ENCODE measurements at places on chromosomes 16 and 17.

GRCh38 chr17:49494986-49495841, at the start of gene NGFR:
NGFR (plus strand) TSS chr17:49495293; CDS start chr17:49495418, 125 bp downstream.
- peak; percentile 69 for DNase-seq

GRCh38 chr16:72404299-72404698, 232.3 kb upstream of the PMFBP1 start:
- no peak for DNase-seq

DNA sequence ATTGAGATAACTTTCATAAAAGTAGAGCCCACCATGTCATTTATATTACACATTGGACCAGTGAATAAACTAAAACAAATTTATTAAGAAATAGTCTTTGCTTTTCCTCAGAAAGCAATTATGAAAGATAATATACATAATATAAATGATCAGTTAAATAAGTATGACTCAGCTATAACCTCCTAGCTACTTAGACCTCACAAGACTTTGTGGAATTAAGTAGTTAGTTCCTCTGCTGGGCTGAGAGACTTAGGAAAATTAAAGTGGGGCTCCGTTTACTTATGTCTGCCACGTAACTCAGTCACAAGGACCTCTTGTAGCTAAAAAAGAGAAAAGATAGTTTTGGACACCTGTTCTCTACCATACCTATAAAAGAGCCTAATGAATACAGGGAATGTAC, 76.9 kb downstream of the MRTFB start:
- no peak for DNase-seq

GRCh38 chr16:2189252-2189893, 7.0 kb downstream of the CASKIN1 start:
- no peak for DNase-seq

DNA sequence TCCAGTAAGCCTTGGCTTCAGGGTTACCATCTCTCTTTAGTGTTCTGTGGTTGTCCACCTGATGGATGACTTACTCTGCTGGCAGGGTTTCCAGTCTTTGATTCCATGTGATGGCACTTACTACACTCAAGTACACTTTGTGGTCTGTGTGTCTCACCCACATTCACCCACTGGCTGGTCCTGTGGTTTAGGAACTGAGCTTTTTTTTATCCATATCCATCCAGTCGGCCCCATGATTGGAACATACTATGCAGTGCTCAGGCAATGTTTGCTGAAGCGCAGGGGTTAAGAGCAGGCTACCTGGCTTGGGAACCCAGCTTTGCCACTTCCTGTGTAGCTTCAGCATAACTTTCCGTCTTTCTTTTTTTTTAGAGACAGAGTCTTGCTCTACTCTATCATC, 2.8 kb upstream of the FUS start:
- DNase-seq: peak; percentile 58

- DNase-seq: peak; percentile 32
These were observed 1.8 kb upstream of the CBX1 start for GRCh38 chr17:48102798-48103715.

DNA sequence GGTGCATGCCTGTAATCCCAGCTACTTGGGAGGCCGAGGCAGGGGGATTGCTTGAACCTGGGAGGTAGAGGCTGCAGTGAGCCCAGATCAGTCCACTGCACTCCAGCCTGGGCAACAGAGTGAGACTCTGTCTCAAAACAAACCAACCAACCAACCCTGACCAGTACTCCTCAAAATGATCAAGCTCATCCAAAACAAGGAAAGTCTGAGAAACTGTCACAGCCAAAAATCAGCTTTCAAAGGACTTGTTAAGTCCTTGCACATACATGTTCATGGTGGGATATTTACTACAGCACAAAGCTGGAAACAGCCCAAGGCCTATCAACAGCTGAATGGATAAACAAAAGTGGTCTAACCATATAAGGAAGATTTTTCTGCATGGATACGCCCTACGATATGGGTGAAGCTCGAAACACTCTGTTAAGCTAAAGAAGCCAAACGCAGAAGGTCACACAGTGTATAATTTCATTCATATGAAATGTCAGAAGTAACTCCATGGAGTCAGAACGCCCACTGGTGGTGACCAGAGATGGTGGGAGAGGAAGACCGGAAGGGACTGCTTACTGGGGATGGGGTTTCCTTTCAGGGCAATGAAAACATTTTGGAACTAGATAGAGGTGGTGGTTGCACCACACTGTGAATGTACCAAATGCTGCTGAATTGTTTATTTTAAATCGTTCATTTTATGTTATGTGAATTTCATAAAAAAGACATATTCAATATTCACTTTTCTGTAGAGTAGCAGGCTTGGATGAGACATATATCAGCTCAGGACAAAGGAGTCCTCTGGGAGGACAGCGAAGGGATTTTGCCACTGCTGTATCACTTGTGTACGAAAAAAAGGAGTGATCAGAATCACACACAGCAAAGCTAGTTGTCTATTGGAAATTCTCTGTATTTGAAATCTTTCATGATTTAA, 17.7 kb downstream of the CCL17 start:
- DNase-seq: no peak

DNA sequence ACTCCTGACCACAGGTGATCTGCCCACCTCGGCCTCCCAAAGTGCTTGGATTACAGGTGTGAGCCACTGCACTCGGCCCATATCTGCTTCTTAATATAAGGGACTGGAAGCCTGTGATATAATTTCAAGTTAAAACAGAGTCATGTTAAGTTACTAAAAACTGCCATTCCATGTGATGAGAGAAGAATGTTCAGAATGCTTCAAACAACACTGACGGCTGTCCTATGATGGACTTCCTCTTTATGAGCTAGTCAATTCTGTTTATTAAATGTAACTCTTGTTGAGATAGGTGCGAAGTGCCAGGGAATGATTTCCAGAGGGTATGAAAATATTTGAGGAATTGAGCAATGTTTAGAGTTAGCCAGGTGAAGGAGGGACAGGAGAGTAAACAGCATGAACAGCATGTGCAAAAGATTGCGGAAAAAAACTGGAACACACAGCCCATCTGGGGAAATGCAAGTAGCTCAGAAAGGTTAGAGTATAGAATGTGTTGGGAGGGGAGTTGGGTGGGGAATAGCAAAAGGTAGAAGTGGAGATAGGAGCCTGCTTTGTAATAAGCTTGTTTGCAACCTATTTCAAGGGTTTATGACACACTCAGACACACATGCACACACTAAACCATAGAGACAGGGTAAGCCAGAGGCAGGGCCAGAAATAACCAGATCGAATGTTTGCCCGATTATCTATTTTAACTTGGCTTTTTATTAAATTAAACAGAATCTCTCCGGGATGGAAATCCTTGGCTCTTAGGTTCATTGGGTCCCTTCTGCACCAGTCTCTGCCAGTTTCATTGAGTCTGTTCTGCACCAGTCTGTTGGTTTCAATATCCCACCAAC, 135.6 kb upstream of the COX10 start:
- no peak for DNase-seq
